ENCODE measurements at places on chromosomes 4 and X. TPM values are rescaled to one million over a fixed set of nuclear protein-coding genes. Genes with fewer than 3 reads are reported as not detected.

XAGE1B gene
- not detected for polyA plus RNA-seq

DNA sequence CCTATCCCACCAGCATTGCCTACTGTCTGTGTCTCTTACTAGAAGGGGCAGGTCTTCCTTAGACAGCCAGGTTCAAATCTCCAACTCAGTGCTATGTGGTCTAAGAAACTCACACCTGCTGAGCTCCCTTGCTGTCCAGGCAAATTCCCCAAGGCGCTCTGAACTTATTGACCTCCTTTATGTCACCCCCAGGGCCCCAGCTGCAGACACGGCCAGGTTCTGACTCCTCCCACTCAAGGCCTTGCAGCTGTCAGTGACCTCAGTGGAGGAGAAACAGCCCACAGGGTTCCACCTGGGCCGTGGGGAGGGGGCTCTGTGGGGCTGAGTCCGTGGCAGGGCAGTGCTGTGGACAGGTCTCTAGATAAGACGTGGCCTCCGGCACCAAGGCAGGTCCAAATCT lies 42.1 kb upstream of the PSAPL1 start:
- no peaks in the 10 kb centered on the region for H3K27me3 ChIP-seq
- H3K27ac ChIP-seq: no peak overlapping the region
- DNase-seq: no peak
- no peak overlapping the region for H3K4me3 ChIP-seq
- no peaks in the 10 kb centered on the region for H3K4me1 ChIP-seq

DNA sequence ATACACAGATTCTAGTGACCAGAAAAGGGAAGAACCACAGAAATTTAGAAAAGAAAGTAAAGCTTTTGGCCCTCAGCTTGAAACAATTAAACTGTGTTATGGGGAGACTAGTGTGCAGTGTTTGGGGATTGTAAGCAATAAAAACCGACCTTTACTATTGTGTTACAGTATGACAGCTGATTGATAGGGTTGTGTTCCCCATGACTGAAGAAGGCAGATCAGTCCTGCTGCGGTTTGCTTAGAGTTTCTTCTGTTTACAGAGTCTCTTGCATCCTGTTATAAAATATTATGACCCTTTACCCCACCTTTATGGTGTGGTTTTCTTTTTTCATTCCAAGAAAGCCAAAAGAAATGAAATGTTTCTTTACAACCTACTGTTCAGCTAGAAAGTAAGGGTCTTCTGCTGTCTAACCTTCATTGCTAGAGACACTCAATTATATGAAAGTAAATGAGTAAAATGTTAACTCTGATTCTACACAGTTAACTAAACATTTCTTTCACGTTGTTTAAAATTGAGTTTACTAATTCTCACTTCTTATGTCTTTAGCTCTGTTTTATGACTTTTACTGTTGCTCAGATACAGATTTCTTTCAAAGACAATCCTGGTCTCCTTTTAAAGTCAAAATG lies 18.1 kb downstream of the CHIC1 start:
- H3K4me1 ChIP-seq: peaks cover 11% of the 10 kb centered on the region
- peak overlapping the region; percentile 18 for H3K27ac ChIP-seq
- DNase-seq: no peak
- H3K36me3 ChIP-seq: no peaks in the 10 kb centered on the region

GRCh38 chr4:3502941-3503936 lies 29.0 kb downstream of the LRPAP1 start:
- H3K27ac ChIP-seq: no peak overlapping the region
- no peaks in the 10 kb centered on the region for H3K4me1 ChIP-seq
- DNase-seq: no peak
- no peak overlapping the region for H3K4me3 ChIP-seq
- H3K27me3 ChIP-seq: no peaks in the 10 kb centered on the region
- no peaks in the 10 kb centered on the region for H3K36me3 ChIP-seq

- DNase-seq: no peak
- no peak overlapping the region for H3K4me3 ChIP-seq
- no peak overlapping the region for H3K27ac ChIP-seq
- no peaks in the 10 kb centered on the region for H3K4me1 ChIP-seq
These were observed 161.0 kb upstream of the HS3ST1 start for GRCh38 chr4:11589676-11590075.

DNA sequence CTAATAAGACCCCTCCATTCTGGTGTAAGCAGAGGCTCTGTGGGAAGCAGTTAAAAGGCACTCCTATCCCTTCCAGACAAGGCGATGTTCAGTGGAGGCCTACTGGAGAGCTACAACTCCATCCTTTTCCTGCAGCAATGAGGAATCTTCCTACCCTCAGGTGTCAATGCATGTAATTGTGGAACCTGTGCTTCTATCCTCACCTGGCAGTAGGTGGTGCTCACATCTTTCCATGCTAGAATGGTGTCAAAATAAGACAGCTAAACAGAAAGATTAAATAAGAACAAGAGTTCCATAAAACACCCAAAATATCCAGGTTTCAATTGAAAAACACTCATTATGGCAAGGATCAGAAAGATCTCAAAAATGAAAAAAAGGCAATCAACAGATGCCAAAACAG lies 224.6 kb downstream of the IL15 start:
- H3K27me3 ChIP-seq: no peaks in the 10 kb centered on the region
- H3K27ac ChIP-seq: no peak overlapping the region
- no peak overlapping the region for H3K4me3 ChIP-seq
- no peaks in the 10 kb centered on the region for H3K36me3 ChIP-seq
- no peaks in the 10 kb centered on the region for H3K4me1 ChIP-seq
- no peak for DNase-seq

Measured in sigmoid colon (tissue), 7 donors.